Effector memory CD8-positive, alpha-beta T cell (primary cell): ENCODE measurements at places on chromosomes 1 and 21.

GRCh38 chr21:43361493-43362296 is 65.2 kb downstream of the SIK1 start:
- H3K36me3 ChIP-seq = peaks cover 6% of the 10 kb centered on the region
- H3K27me3 ChIP-seq = peaks cover 8% of the 10 kb centered on the region
- peaks cover 19% of the 10 kb centered on the region for H3K4me1 ChIP-seq
- DNase-seq = no peak
- peak overlapping the region; percentile 66 for H3K4me3 ChIP-seq

DNA sequence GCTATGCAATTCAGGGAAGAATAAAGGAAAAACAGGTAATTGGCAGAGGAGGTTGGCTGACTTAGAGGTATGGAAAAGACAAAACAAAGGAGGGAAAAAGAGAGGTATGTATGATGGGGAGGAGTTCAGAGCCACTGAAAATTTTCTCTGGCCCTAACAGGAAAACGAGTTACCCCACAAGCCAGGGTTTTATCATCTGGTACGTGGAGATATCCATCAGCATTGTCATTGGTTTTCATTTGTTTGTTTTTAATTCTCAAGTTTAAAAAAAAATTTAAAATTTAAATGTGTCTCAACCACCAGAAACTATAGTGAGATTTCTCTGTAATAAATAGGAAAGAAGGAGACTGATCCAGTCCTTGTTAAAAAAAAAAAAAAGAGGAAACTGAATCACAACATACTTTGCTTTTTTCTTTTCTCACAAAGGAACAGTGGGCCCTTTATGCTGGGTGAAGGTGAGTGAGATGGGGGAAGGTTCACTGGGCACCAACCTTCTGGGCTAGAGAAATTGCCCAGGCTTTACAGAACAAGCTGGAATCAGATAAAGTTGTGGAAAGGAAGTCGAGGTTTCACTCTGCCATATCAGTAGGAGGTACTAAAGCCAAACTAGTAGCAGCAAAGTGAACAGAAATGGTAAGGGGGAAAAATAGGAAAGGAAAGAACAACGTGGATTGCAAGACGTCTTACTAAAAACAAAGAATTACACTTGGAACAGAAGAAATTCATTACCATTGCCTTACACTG is 2.7 kb downstream of the IFNAR2 start:
- no peaks in the 10 kb centered on the region for H3K27me3 ChIP-seq
- peak overlapping the region; percentile 85 for H3K27ac ChIP-seq
- H3K36me3 ChIP-seq = peaks cover 15% of the 10 kb centered on the region
- no peak for DNase-seq

DNA sequence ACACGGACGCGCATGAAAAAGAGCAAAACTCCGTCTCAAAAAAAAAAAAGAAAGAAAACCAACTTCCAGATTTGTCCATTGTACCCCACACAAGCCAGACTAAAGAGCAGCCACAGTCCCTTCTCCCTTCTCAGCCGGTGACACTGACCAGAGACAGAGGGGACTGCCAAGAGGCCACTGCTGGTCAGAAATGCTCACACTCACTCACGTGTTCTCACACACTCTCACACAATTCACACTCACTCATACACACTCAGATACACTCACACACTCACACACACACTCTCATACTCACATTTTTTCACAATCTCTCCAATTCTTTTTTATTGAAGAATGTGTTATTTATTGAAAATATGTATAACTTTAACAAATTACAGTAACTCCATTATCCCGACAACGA is 90.8 kb upstream of the RAB4A start:
- no peaks in the 10 kb centered on the region for H3K36me3 ChIP-seq
- H3K27ac ChIP-seq = no peak overlapping the region
- H3K4me1 ChIP-seq = no peaks in the 10 kb centered on the region

DNA sequence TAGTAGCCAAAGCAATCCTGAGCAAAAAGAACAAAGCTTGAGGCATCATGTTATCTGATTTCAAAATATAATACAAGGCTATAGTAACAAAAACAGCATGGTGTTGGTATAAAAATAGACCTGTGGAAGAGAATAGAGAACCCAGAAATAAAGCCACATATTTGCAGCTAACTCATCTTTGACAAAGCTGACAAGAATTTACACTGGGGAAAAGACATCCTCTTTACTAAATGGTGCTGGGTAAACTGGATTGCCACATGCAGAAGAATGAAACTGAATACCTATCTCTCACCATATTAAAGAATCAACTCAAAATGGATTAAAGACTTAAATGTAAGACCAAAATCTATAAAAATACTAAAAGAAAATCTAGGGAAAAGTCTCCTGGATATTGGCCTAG is 59.5 kb upstream of the CD55 start:
- DNase-seq = no peak
- peaks cover 21% of the 10 kb centered on the region for H3K27me3 ChIP-seq
- no peak overlapping the region for H3K27ac ChIP-seq
- no peaks in the 10 kb centered on the region for H3K36me3 ChIP-seq

- no peak overlapping the region for H3K4me3 ChIP-seq
- no peaks in the 10 kb centered on the region for H3K27me3 ChIP-seq
- H3K27ac ChIP-seq = no peak overlapping the region
- peaks cover 43% of the 10 kb centered on the region for H3K36me3 ChIP-seq
- peaks cover 3% of the 10 kb centered on the region for H3K4me1 ChIP-seq
Observed at GRCh38 chr1:172582889-172583288, 49.9 kb downstream of the SUCO start.

- H3K27ac ChIP-seq = no peak overlapping the region
- H3K36me3 ChIP-seq = no peaks in the 10 kb centered on the region
- peak overlapping the region; percentile 67 for H3K4me3 ChIP-seq
- H3K4me1 ChIP-seq = no peaks in the 10 kb centered on the region
Observed at GRCh38 chr1:87684194-87684593, 355.5 kb downstream of the LMO4 start.

DNA sequence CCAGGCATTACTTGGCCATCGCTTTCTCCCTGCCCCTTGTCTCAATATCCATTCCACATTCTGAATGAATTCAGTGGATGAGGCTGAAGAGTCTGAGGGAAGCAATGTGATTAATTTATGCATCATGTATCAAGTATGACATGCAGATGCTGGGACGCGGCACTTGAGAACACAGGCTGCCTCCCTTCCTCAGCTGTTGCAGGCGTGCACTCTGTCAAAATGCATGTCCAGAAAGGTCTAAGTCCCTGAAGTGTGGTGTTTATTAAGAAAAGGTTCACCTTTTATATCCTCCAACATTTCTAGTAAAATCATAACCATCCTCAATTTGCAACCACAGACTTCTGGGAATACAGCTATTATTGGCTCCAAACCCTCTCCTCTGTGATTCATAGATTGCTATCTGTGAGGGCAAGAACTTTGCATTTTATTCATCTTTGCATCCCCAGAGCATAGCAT is 22.6 kb upstream of the RAB3GAP2 start:
- DNase-seq = no peak
- no peak overlapping the region for H3K4me3 ChIP-seq
- no peak overlapping the region for H3K27ac ChIP-seq
- no peaks in the 10 kb centered on the region for H3K4me1 ChIP-seq
